ENCODE measurements at places on chromosomes 3 and 15.

- DNase-seq = no peak
Measured at GRCh38 chr15:42502477-42502876, 7.0 kb downstream of the SNAP23 start.

GRCh38 chr3:142896201-142896755, 7.4 kb upstream of the PCOLCE2 start:
- no peak for DNase-seq

- DNase-seq = no peak
Measured at GRCh38 chr3:168156479-168156878, 60.8 kb upstream of the GOLIM4 start.

- DNase-seq = no peak
Measured at GRCh38 chr3:153287017-153287416, 125.0 kb downstream of the RAP2B start.

DNA sequence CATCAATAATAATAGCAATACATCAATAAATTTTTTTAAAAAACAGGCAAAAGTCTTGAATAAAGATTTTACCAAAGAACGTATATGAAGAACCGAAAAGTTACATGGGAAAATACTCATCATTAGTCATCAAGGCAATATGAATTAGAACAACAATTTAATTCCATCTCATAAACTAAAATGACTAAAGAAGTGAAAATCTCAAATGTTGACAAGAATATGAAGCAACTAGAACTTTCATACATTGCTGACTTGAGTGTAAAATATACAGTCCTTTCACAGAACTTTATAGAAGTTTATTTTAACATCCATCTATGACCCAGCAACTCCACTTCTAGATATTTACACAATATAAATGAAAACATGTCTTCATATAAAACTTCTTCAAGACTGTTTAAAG, 35.3 kb upstream of the ABHD10 start:
- no peak for DNase-seq

GRCh38 chr3:114615523-114616085, 321.8 kb downstream of the TIGIT start:
- no peak for DNase-seq

DNA sequence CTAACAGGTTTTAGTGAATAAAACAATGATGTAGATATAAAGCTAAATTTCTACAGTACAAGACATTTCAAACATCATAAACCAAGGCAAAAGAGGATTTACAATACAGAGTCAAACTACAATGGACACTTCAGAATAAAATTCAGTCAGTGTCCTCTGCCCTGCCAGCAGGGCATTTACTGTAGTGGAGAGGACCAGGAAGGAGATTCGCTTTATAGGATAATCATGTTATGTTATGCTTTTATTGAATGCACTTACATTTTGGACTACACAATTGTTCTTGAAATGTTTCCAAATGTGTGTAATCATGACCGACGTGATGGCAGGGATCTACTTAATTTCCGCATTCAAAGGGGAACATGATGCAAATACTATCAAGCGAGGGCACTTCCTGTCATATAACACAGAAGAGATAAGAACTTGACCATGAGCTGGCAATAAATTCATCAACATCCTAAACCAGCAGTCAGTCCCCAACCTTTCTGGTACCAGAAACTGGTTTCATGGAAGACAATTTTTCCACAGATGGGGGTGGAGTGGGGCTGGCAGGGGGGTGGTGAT, 925.6 kb downstream of the FHIT start:
- DNase-seq = no peak

GRCh38 chr3:154900816-154901215, 179.3 kb upstream of the MME start:
- DNase-seq = no peak

DNA sequence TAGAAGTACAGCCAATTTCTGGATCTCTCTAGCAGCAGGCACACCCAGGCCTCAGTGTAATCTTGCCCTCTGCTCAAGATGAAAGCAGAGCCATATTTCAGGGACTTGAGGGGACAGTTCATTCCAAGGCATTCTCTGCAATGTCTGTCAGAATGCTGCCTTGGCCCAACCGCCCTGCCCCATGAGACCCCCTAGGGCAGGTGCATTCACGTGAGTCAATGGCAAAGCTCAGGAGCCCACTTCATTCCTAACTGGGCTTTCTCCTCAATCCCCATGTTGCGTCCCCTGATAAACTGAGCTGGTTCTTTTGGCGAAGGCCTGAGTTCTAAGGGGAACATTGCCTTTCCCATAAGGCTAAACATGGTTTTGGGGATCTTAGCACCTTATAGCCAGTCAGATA, 9.5 kb downstream of the SNTN start:
- DNase-seq = no peak

GRCh38 chr3:30319713-30320112, 286.7 kb upstream of the TGFBR2 start:
- peak; percentile 64 for DNase-seq

DNA sequence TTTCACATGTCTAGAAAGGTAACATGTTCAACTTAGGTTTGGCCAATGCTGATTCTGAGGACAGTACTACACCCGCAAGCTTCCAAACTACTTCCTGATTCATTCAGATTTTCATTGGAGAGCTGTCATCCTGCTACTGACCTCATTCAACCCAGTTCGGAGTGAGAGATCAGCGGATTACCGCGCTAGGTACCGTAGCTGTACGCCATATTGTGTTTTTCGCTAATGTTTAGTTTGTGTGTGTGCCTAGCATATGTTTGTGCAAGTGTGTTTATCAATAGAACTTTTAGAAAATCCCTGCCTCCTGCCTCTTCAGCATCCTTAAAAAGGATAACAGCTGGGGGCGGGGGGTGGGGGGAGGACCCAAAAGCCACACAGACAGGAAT, 1.1 kb downstream of the ZBTB20 start:
- DNase-seq = peak; percentile 78

- no peak for DNase-seq
Measured at GRCh38 chr3:45509038-45509767, 85.3 kb upstream of the LIMD1 start.

GRCh38 chr3:134458406-134458945, 27.3 kb downstream of the ANAPC13 start:
- DNase-seq = no peak

GRCh38 chr15:100713163-100713867, 110.9 kb downstream of the ASB7 start:
- DNase-seq = peak; percentile 99

DNA sequence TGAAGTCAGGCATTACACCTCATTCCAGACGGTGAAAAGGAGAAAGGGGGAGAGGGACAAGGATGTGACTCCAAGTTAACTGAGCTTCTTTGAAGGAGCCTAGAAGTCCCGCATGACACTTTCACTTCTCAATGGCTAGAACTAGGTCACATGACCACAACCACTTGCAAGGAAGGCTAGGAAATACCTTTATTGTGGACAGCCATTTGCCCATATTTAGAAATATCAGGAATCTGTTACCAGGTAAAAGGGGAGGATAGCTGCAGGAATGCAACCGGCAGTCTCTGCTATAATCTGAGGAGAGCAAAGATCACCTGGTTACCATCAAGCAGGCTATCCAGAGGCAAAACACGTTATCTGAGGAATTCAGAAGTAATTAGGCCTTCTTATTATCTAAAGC, 28.9 kb upstream of the PXYLP1 start:
- DNase-seq = no peak

- DNase-seq = peak; percentile 64
Measured at GRCh38 chr3:165883863-165884478, 46.7 kb upstream of the BCHE start.

- DNase-seq = peak; percentile 67
Measured at GRCh38 chr15:51499379-51499976, 123.1 kb downstream of the DMXL2 start.

- DNase-seq = no peak
Measured at GRCh38 chr3:108113975-108114374, 23.1 kb upstream of the CD47 start.

GRCh38 chr15:66161108-66161507, 92.4 kb downstream of the MEGF11 start:
- DNase-seq = no peak

DNA sequence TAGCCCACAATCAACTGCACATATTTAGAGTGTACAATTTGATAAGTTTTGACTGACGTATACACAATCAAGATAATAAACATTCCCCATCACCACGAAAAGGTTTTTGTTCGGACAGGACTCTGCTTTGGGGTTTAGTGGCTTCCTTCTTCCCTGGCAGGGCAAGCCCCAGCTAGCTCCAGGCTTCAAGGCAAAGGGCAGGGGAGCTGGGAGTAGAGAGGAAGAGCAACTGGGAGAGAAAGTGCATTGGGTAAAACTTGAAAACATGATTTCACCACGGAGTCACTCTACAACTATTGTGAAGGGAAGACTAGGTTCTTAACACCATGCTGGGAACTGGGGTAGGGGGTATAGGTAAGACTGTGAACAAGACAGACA, 185.1 kb upstream of the UBE2E1 start:
- no peak for DNase-seq

GRCh38 chr3:33795856-33796536, 2.4 kb upstream of the PDCD6IP start:
- DNase-seq = no peak

- no peak for DNase-seq
Measured at GRCh38 chr3:16203671-16204629, 29.5 kb downstream of the GALNT15 start.

DNA sequence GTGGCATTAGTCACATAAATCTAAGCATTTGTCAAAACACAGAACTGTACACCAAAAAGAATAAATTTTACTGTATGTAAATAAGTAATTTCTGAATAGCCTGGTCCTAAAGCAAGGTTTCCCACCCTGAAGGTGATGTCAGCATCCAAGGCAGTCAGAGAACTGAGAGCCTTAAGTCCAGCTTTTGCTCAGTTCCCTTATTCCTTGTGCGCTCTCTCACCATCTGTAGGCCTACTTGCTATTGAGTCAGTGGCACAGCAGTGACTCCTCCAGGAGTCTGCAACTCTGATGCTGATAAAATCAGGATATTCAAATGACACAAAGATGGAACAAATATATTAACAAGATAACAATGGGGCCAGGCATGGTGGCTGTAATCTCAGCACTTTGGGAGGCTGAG, 22.3 kb downstream of the VPS39 start:
- DNase-seq = no peak

GRCh38 chr15:30924353-30924752, 20.6 kb downstream of the FAN1 start:
- no peak for DNase-seq

- DNase-seq = no peak
Measured at GRCh38 chr3:128351546-128351945, 115.1 kb downstream of the DNAJB8 start.

DNA sequence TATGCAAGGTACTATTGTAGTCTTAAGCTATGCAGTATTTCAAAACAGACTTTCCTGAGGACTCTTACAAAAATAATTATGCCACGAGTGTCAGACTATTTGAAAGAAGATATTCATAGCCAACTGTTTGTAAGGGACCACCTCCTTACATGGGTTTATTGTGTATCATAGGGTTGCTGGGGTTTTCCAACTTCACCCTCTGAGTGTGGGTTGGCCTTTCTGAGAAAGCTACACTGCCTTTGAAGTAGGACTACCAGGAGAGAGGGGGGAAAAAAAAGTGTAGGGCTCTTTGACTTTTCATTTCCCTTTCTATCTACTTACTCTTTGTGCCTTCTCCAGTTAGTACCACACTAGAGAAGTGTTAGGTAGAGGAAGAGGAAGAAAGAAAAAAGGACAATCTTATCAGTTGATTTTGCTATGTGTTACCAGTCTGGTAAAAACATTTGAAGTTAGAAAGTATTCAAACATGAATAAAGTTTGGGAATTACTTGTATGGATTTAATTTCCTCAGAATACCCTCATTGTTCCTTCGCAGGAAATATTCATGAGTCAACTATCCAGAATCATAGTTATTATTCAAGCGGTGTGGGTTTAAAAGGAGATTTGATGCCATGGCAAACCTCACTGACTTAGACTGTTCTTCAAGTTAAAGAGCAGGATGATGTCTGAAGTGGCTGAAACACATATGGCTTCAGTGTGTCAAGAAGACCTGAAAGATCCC, 329.3 kb upstream of the THBS1 start:
- no peak for DNase-seq

All from HT-29 (cell line).